ENCODE measurements at places on chromosomes 1 and 21.

DNA sequence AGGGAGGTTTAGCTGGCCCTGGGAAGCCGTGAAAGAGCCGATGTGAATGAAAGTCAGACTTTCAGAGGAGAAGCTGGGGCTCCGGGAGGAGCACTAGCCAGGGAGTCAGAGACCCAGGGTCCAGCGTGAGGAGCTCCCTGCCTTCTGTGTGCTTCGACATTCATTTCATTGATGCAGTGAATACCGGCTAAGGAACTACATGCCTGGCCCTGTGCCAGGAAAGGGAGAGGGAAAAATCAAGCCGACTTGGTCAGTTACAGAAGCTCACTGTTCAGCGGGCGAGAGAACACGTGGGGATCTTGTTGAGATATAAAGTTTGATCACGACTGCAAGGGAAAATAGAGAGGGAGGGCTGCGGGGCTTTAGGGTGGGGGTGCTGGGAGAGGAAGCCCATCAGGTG lies 76.7 kb upstream of the RUNX3 start:
- no peak for DNase-seq

- no peak for DNase-seq
These were observed 273.3 kb downstream of the DUSP10 start for GRCh38 chr1:221468546-221468945.

GRCh38 chr1:77847621-77848080 lies 40.8 kb upstream of the NEXN start:
- no peak for DNase-seq

- no peak for DNase-seq
These were observed 10.8 kb upstream of the BCAR3 start for GRCh38 chr1:93692451-93692861.

DNA sequence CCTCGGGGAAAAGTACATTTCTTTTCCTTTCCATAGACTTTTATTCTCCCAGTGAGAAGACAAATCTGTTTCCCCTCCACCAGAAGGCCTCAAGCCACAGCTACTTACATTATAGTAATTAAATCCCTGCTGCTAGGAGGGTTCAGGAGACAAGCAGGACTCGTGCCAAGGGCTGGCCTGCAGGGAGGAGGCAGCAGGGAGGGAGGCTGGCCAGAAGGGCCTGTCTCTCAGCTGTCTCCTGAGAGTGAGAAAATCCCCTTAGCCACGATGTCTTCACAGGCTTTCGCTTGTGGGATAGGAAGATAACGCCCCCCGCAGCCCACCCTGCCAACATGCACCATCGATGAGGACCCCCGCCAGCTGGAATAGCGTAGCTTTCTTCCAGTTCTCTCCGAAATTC lies 14.0 kb downstream of the KCNN3 start:
- DNase-seq = no peak

- no peak for DNase-seq
These were observed 2.9 kb upstream of the PRDX6 start for GRCh38 chr1:173474097-173474779.

DNA sequence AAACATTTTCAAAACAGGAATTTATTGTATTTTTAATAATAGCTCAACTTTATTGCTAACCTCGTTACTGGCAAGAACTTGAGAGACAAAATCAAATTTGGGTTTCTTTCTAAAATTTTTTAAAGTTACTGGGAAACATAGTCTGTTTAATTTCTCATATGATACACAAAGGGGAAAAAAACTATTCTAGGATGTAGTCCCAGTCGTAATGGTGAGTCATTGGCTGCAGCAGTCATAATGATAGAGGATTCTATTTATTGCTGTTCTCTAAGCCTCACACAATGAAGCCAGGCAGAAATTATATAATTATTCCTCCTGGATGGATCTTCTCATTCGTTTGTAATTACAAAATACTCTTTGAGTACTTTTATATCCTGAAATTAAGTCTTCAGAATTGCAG lies 326.5 kb upstream of the SGIP1 start:
- no peak for DNase-seq

- no peak for DNase-seq
These were observed 34.4 kb upstream of the SLC30A1 start for GRCh38 chr1:211613108-211613947.

- no peak for DNase-seq
These were observed 248.1 kb downstream of the PTBP2 start for GRCh38 chr1:96969656-96970163.

GRCh38 chr1:184322253-184322652 lies 64.6 kb upstream of the C1orf21 start:
- no peak for DNase-seq

DNA sequence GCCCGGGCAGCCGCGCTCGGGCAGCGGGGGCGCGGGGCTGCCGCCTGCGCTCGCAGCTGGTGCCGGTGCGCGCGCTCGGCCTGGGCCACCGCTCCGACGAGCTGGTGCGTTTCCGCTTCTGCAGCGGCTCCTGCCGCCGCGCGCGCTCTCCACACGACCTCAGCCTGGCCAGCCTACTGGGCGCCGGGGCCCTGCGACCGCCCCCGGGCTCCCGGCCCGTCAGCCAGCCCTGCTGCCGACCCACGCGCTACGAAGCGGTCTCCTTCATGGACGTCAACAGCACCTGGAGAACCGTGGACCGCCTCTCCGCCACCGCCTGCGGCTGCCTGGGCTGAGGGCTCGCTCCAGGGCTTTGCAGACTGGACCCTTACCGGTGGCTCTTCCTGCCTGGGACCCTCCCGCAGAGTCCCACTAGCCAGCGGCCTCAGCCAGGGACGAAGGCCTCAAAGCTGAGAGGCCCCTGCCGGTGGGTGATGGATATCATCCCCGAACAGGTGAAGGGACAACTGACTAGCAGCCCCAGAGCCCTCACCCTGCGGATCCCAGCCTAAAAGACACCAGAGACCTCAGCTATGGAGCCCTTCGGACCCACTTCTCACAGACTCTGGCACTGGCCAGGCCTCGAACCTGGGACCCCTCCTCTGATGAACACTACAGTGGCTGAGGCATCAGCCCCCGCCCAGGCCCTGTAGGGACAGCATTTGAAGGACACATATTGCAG lies 3.0 kb downstream of the ARTN start:
- no peak for DNase-seq

- DNase-seq = no peak
These were observed 82.1 kb downstream of the NENF start for GRCh38 chr1:212514782-212515181.

DNA sequence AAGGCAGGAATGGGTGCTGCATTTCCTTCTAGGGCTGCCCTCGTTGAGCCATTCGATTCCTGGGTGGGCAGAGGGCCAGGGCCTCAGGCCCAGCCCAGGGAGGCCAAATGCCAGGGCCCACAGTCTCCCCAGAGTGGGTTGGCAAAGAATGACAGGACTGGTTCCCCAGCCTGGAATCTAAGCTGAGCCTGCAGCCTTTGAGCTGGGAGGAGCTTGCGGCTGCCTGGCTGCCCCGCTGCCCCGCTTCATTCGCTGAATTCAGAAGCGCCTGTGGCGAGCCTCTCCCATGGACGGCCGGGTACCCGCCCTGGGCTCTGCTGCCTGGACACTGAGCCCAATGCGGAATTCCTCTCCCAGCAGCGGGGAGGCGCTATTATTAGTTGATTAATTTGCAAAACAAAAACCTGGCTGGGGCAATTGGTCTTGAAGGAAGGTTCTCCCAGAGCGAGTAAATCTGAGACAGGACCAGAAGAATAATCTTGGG lies 32.3 kb upstream of the TARDBP start:
- no peak for DNase-seq

DNA sequence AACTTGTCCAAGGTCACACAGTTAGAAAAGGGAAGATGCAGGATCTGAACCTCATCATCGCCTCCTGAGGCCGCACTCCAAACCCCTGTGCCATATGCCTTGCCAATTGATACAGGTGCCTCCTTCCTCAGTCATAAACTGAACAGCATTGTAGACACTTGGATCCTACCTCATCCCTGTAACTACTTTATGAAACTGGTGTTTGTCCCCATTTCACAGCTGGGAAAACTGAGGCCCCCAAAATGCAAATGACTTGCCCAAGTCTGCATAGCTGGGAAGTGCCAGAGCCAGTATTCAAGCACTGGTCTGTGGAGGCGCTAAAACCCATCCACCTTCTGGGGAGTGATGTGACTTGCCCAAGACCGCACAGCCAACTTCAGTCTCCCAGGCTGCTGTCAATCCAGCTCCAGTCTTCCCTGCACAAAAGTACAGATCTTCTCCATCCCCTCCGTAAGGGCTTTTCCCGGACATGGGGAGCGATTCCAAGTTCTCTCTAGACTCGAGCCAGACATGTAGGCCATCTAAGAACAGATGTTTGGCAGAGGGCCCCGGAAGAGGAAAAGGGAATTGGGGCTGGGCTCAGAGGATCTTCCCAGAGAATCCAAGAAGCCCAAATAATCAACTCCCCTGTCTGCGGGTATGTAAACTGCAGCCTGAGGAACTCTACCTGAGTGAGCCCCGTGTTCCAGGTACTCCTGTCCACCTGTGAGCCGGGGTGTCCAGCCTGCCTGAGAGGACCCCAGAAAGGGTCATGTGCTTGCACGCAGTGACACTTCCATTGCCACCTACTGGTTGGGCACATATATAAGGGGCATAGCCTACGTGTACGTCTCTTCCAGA lies 60.5 kb downstream of the SYT2 start:
- DNase-seq = no peak

- no peak for DNase-seq
These were observed 15.4 kb upstream of the WNT2B start for GRCh38 chr1:112493351-112493750.

GRCh38 chr1:206979379-206980043 lies 9.3 kb upstream of the FCAMR start:
- DNase-seq = no peak

- DNase-seq = no peak
These were observed 28.5 kb downstream of the NIBAN1 start for GRCh38 chr1:184945678-184946412.
